Endothelial cell (in vitro differentiated cells): ENCODE measurements at places on chromosomes 1 and 21.

GRCh38 chr1:94806441-94806871 lies 13.7 kb upstream of the SLC44A3 start:
- DNase-seq = no peak

DNA sequence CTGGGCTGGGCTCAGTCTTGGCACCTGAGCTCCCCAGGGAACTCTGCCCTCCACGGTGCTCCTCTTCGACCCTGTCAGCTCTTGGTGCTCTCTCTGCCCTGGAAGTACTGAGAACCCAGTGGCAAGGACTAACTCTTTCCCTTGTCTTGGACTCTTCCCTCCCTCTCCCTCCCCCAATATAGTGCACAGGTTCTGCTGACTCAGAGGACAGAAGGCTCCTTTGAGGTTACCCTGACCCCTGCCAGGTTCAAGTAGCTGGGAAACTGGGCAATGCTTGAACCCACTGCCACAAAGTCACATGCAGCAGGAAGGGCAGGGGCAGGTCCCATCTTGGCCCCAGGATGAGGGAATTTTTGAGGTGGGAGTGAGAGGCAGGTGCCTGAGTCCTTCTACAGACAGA lies 20.3 kb downstream of the KCNQ4 start:
- DNase-seq = no peak

DNA sequence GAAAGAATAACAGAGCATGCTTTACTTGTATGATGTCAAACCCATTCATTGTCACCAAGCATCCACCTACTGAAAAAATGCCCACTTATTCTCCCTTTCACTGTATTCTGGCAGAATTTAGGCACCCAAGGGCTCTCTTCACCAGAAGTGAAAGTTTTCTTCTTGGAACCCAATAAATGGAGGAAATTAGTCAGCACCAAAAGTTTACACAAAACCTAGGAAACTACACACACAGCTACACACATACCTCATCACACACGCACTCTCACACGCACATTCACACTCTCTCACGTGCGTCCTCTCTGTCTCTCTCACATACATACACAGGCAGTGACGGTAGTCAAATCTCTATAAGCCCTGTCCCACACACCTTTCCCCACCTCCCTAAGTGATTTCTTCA lies 37.6 kb downstream of the MCOLN2 start:
- DNase-seq = no peak

- DNase-seq = no peak
Measured at GRCh38 chr1:151043163-151043562, 4.4 kb upstream of the C1orf56 start.

DNA sequence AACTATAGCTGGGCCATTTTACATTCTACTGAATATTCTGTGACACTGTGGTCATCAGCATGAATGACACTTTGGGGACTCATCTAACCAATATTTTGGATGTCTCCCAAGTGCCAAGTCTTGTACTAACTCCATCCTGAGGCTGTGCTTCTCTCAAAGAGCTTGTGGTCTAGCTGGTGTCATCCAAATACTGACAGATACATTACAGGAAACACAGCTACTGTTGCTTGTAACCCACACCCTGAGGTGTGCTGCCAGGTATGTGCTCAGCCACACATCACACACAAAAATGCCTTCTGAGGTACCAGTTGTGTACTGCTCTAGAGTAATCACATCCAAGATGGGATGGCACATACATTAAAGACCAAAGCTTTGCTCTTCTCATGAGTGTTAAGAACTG lies 81.6 kb downstream of the ST6GALNAC5 start:
- DNase-seq = no peak

GRCh38 chr1:34398241-34398915 lies 221.7 kb downstream of the C1orf94 start:
- DNase-seq = no peak

- no peak for DNase-seq
Measured at GRCh38 chr1:91725989-91726721, 159.8 kb downstream of the TGFBR3 start.

DNA sequence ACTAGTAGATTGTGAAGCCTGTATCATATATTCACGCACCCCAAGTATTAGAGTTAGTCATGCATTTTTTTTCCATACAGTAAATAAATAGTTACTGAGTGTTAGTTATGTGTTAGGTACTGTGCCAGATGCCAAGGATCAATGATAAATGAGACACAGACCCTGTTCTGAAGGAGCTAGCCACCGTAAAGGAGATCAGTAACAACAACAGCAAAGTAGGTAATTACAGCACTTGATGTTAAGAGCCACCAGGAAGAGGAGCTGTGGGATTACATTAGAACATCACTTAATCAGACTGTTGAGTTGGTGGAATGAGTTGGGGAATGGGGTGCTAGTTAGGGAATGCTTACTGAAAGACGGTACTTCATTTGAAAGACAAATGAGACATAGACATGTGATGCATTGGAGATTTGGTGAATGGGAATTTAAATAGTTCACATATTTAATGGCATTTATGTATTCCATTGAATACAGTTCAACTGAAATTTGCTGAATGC lies 21.0 kb downstream of the PRKAA2 start:
- DNase-seq = no peak

- no peak for DNase-seq
Measured at GRCh38 chr1:3981746-3982505, 81.9 kb upstream of the C1orf174 start.

DNA sequence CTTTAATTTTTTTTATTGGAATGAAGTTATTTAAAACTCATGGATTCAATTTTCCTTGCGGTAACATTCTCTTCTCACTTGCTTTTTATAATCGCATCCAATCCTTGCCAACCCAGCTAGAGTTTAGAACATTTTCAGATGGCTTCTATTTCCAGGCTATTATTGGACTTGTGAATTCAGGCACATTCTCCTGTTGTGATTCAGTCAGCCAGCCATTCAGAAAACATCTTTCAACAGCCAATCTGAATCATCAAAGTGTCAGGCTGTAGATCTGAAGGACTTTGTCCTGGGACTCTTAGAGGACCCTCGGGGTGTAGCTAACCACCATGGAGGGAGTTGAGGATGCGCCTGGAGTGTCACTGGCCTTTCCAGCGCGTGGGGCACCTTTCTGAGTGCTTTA lies 92.4 kb downstream of the PRDM2 start:
- DNase-seq = no peak
